ENCODE measurements at places on chromosomes 11 and 22.

DNA sequence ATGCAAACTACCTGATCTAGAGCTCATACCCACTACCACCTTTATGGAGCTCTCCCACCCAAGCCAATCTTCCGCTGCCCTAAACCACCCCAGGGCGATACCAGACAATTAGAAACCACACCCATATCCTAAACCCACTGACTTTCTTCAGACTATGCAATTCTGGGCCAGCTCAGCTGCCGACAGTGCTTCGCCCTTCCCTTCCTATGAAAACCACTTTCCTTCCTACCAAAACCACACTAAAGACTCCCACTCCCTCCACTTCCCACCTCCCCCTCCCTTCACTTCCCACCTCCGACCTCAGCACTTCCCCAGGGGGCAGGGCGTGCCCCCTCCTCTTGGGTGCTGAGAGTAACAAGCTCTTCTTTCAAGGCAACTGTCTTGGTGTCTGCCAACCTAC lies 25.1 kb downstream of the B3GAT1 start:
- DNase-seq = no peak

DNA sequence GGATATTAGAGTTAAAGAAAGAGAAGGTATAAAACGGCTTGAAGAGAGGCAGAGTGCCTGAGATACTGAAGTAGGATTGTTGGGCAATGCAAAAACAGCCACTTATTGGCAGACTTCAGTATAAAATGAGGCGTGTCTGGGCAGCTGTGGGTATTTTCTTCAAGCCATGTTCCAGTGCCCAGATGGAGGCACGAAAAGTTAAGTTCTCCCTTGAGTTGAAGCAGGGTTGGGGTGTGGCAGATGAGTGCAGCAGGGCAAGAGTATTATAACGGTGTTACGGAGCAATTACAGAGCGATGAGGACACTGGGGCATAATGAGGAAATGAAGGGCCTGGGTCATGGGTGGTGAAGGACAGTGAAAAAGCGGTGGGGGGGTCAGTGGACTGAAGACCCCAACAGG lies 73.7 kb upstream of the CREB3L1 start:
- DNase-seq = no peak

DNA sequence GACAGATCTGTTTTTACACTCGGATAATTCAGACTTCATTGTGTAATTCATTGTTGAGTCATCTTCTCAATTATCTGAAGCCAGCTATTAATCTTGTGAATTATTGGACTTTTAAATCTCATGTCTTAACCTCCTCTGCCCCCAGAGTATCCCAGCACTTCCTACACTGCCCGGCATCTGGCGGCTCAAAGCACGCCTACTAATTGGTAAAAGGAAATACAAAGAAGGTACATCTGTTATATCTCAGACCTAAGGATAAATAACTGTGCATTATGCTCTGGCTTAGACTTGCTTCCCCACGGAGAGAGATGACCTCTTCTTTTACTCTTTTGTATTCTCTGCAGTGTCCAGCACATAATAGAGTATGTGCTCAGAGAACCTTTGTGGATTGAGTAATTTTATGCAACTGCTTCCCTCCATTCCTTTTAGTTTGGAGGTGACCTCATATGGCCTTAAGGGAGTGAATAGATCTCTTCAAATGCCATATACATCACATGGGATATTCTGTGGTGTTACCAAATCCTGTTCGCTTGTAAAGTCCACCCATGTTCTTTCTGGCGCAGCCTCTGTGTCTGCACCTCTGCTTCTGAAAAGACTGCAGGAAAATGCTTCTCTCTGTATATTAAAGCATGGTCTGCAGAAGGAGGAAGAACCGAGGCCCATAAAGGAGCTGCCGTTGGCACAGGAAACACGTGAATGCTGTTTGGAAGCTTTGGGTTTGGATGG lies 125.6 kb upstream of the SORL1-AS1 start:
- peak; percentile 23 for DNase-seq

DNA sequence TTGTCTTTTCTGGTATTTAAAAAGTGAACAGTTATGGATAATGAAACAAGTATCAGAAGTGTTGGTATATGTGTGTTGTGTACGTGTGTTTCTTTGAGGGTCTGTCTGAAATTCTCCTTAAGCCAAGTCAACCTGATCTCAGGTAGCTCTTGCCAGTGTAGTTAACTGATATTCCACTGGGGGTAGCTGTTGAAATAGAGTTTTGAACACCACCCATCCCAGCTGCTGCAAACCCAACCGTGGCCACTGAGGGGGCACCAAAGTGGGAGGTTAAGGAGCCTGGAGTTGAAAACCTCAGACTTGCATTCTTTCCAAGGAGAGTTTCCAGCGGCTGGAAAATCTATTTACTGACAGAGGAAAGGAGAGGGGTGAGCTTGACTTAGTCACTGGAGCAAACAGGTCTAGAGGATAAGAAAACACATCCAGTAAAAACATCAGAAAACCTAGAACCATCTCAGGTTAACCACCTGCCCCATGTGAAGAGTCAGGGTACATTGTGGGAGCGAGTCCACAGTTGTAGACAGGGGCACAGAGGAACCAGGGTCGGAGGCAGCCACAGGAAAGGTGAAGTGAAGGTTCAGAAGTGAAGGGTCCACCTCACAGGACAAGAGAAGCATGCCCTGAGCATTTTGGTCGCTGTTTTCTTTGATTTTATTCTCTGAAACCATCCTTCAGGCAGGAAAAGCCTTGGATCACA lies 8.8 kb upstream of the CUL5 start:
- DNase-seq = peak; percentile 71
